GM12865 (cell line): ENCODE measurements at places on chromosomes 6 and 20.

- no peak for DNase-seq
Measured at GRCh38 chr6:46014511-46015118, 1.0 kb downstream of the CLIC5 start.

DNA sequence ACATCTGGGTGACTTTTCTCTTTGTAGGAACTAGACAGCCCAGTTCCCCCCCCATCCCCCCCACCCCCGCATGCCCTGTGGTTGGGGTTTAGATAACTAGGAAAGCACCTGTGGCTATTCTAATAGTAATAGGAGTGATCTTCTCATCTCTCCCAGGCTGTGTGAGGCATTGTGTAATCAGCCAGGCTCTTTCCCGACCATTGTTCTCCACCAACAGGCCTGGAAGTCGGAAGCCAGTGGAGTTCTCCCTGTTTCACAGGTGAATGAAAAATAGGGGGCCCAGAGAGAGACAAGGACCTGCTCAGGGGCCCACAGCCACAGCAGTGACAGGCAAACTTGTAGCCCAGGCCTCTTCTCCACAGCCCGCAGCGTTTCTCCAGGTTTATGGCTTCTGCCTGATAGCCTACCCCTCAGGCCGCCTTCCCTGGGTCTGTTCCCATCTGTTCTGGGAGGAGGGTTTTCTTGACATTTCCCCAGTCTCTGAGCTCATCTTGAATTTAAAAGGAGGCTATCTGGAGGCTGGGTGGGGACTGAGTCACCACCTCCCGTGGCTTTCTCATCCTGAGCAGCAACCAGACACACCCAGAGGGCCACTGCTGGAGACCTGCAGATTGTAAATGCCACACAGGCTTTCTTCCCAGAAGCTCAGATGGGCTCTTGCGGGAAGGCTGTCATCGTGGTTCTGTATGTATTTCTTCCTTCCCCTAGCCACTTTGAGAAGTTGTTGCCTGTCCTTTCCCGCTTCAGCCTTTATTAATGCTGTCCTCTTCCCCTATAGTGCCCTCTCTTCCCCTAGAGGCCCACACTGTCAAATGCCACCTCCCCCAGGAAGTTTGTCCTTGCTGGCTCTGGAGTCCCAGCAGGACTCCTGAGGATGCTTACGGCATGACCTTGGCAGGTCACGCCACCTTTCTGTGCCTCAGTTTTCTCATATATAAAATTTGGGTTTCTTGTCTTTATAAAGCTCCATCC lies 75.9 kb upstream of the MYL9 start:
- DNase-seq = peak; percentile 31

GRCh38 chr6:51928320-51928719 lies 159.1 kb downstream of the PKHD1 start:
- DNase-seq = peak; percentile 81

- no peak for DNase-seq
Measured at GRCh38 chr6:148857798-148858390, 111.1 kb downstream of the UST start.

GRCh38 chr6:138588805-138589434 lies 89.6 kb upstream of the NHSL1 start:
- peak; percentile 80 for DNase-seq

DNA sequence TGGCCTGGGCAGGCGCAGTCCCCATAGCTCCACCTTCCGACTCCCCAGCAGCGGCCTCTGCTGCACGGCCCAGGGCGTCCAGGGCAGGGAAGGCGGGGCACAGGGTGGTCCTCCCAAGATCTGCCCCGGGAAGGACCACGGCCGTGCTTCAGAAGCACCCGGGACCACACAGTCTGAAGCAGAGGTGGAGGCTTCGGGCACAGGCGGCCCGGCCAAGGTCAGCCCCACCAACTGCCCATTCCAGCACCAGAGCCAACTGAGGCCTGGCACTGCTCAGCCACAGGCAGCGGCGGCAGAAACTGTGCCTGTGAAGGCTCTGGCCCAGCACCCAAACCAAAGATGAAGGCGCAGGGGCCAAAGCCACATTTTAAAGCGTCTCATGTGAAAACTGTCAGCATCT lies 20.6 kb downstream of the KCNQ2 start:
- no peak for DNase-seq

GRCh38 chr6:33744001-33744848 lies 2.5 kb downstream of the IP6K3 start:
- peak; percentile 73 for DNase-seq

DNA sequence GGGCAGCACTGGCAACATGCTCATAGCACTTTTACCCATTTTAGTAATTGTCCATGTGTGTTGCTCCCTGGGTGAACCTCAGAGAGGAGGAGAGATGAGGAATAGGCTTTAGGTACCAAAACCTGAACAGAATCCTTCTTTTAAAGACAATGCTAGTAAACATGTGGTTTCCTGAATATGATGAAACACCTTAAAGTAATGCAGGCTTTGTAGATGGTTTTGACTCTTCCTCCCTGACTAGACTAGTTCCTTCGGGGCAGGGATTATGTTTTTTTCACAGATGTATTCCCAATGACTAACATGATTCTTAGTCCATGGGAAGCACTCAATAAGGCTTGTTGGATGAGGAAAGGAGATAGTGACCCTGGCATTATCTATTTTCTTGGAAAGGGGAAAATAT lies 367.6 kb upstream of the JAG1 start:
- DNase-seq = no peak

GRCh38 chr6:135423649-135424128 lies 73.9 kb downstream of the AHI1 start:
- DNase-seq = peak; percentile 68

DNA sequence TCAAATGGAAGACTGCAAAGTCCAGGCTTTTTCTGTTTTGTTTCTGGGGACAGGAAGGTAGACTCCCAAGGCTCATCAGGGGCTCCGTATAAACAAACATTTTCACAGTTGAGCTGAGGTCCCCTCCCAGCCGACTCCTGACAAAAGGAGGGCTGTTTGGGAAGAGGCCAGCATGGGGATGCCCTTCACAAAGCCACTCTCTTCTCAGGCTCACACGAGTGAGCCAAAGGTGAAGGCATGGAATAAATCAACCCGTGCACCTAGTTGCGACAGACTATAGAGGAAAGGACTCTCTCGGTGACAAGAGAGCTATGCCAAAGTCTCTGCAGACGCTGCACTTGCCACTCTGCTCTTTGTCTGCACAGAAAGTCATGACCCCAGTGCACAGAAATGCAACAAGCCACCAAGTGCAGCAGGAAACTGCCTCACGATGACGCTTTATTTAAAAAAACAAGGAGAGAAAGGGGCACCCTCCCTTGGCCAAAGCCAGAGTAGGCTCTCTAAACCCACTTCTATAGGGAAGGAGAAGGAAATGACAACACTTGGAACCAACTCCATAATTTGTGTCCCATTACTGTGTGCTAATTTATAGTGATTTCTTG lies 21.0 kb downstream of the JAG1 start:
- no peak for DNase-seq
